ENCODE measurements at places on chromosomes 12 and 14.
A peak's percentile ranks its signal among the peaks of the same experiment; 100 is the strongest.

- DNase-seq = peak; percentile 11
These were observed 245.8 kb upstream of the PDZRN4 start for GRCh38 chr12:40942326-40942725.

DNA sequence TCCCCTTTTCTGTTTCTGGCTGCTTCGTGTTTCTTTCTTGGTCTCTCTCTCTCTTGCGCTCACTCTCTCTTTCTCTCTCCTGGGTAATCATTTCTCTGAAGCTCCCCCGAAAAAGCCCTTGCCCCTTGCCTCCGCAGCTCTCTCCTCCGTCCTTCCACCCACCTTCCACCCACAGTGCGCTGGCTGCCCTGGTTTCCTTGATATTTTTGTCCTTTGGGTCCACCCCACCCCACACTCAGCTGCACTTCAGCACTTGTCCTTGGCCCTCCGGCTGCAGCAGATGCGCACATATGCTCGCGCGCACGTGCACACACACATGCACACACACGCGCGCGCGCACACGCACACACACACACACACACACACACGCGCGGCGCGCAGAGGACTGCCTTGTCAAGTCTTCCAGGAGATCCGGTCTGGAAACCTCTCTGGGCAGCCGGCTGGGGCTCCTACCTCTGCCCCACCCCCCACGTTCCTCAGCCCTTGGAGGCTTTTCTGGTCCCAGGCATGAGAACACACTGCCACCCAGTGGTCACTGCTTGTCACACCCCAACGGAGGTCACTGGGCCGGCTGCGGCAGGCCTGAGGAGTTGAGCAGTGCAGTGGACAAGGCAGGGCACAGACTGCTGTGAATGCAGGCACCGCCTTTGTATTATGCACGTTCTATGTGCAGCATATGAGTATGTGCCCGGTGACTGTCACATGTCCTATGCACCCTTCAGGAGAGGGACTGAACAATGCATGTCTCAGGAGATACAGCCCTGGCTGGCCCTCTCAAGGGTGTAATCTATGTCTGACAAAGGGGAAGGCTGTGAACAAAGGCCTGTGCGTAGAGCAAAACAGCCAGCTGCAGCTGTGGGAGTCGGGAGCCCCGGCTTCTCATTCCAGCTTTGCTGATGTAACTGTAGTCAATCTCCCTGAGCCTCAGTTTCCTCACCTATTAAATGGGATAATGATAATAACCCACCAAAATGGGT, 6.5 kb downstream of the LAG3 start:
- peak; percentile 96 for DNase-seq

GRCh38 chr12:71935594-71935993, 3.1 kb upstream of the TPH2 start:
- DNase-seq = no peak

GRCh38 chr12:1779783-1780182, 40.6 kb upstream of the LRTM2 start:
- no peak for DNase-seq

DNA sequence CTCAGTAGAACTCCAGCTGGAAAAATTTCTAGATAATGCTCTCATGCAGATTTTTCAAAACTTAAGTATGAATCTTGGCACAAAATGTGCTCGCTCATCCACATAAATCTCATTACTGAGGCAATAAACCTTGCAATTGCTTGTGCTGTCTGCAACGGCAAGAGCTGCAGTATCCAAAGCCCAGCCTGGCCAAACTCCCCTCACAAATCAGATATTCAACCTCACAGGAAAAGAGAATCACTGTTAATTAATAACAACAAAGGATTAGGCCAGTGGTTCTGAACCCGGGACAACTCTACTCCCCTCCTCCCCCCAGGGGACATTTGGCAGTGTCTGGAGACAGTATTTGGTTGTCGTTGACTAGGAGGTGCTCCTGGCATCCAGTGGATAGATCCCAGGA, 19.2 kb upstream of the CORO1C start:
- DNase-seq = no peak

DNA sequence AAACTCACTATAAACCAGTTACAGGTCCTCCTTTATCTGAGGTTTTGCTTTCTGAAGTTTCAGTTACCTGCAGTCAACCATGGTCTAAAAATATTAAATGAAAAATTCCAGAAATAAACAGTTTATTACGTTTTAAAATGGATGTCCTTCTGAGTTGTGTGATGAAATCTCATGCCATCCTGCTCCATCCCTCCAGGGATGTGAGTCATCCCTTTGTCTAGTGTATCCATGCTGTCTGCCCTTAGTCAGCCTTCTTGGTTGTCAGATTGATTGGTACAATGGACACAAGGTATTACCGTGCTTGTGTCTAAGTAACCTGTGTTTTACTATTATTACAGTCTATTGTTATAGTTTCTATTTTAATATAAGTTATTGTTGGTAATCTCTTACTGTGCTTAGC, 328.3 kb downstream of the APAF1 start:
- DNase-seq = peak; percentile 50

Measured in ACHN (cell line).